ENCODE measurements at places on chromosomes 2 and 18. TPM values are rescaled to one million over a fixed set of nuclear protein-coding genes. Genes with fewer than 3 reads are reported as not detected.
A peak's percentile ranks its signal among the peaks of the same experiment; 100 is the strongest.

The CD302 gene
- 40.4 TPM for total RNA-seq

- H3K27me3 ChIP-seq = no peaks in the 10 kb centered on the region
- no peaks in the 10 kb centered on the region for H3K36me3 ChIP-seq
- no peak for DNase-seq
Observed at GRCh38 chr18:9848170-9848879, 37.4 kb upstream of the TXNDC2 start.

The GKN2 gene
- total RNA-seq = not detected

- no peaks in the 10 kb centered on the region for H3K36me3 ChIP-seq
- peak; percentile 37 for DNase-seq
- peaks cover 3% of the 10 kb centered on the region for H3K4me1 ChIP-seq
- no peak overlapping the region for H3K27ac ChIP-seq
- H3K27me3 ChIP-seq = no peaks in the 10 kb centered on the region
Observed at GRCh38 chr2:109213646-109214433, 84.8 kb downstream of the SH3RF3 start.
